IMR-90 (cell line): ENCODE measurements at places on chromosomes 6 and 20. TPM values are rescaled to one million over a fixed set of nuclear protein-coding genes. Genes with fewer than 3 reads are reported as not detected.

DNA sequence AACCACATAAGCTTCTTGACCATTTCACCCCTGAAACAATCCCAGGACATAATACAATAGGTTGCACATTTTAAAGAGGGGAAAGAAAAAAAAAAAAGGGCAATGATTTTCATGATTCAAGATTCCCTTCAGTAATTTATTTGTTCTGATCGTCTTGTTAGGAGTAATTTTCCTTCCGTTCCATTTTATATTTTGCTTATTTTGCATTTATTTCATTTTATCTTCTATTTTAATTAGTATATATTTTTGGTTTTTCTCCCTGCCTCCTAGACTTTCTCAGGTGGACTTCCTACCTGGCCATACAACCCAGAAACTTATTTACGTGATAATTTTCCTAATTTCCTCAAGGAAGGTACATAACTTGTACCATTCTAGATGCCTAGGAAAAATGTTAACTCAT lies 32.6 kb downstream of the FBXO5 start:
- DNase-seq, result no peak

- DNase-seq, result no peak
Measured at GRCh38 chr20:57930351-57930750, 220.5 kb upstream of the PMEPA1 start.

DNA sequence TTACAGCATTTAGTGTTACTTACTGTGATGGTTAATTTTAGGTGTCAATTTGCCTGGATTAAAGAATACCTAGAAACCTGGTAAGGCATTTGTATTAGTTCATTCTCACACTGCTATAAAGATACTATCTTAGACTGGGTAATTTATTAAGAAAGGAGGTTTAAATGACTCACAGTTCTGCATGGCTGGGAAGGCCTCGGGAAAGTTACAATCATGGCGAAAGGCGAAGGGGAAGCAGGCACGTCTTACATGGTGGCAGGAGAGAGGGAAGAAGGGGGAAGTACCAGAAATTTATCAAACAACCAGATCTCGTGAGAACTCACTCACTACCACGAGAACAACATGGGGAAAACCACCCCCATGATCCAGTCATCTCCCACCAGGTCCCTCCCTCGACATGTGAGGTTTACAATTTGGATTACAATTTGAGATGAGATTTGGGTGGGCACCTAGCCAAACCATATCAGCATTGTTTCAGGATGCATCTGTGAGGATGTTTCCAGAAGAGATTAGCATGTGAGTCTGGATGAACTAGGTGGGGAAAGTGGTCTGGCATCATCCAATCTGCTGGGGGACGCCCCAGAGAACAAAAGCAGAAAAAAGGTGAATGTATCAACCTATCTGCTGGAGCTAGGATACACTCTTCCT lies 76.8 kb downstream of the MKKS start:
- DNase-seq, result no peak

GRCh38 chr6:20474874-20475542 lies 59.2 kb upstream of the CDKAL1 start:
- no peak for DNase-seq

- no peak for DNase-seq
Measured at GRCh38 chr20:48502758-48503157, 325.0 kb downstream of the PREX1 start.

- DNase-seq, result no peak
Measured at GRCh38 chr6:147226163-147226724, 22.0 kb downstream of the STXBP5 start.

DNA sequence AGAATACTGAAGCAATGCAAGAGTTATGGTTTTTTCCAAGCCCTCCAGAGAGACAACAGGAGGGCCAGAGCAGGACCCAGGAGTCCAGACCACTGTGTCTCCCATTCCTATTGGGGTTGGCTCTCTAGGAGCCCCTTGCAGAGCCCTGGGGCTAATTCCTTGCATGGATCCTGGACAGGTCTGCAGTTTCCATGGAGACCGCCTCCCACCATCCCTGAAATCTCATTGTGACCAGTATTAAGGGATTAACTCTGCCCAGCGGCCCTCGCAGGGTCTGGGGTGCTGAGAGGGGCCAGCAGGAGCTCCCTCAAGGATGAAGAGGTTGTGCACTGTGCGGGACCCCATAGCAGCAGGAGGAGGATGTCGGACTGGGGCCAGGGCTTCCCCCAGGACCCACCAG lies 34.8 kb downstream of the HNF4A start:
- no peak for DNase-seq

GRCh38 chr6:3773678-3774298 lies 22.3 kb upstream of the PXDC1 start:
- no peak for DNase-seq

DNA sequence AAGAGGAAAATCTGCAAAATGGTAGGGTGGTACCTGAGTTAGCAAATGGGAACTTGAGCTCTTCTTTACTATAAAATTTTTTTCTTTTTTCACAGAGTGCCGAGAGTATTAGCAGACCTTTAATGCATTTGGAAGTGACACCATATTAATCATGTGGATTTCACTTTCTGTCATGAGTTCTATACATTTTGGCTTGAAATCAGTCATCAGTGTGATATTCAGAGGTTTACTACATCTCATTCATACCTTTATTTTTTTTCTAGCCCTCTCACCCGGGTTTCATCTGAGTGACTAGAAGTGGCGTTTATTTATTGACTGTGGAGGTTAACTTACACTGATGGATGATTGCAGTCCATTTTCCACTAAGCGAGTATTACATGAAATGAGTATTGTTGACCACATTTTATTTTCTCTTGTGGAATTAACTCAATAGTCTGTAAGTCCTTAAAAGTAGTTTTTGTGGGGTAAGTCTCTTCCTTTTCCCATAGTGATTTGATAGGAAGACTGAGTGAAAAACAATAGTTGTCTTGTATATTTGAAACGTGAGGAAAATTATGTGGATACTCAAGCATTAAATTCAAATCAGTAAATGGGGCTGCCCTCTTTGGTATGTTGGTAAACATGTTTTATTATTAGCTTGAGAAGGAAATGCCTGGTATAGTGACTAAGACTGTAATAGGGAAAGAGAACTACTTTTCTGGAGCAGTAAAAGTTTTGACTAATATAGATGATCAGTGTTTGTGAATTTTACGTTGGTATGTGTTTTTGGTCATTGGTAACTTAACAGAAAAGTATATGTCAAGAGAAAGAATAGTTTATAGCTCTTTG lies 55.5 kb downstream of the JARID2 start:
- no peak for DNase-seq

- DNase-seq, result no peak
Measured at GRCh38 chr6:33151050-33151449, 41.2 kb downstream of the COL11A2 start.

- no peak for DNase-seq
Measured at GRCh38 chr20:61797971-61798411, 267.7 kb downstream of the TAF4 start.

- peak; percentile 69 for DNase-seq
Measured at GRCh38 chr6:26097268-26097875, 10.1 kb downstream of the HFE start.

GRCh38 chr20:19589787-19590362 lies 168.2 kb upstream of the RIN2 start:
- DNase-seq, result no peak

DNA sequence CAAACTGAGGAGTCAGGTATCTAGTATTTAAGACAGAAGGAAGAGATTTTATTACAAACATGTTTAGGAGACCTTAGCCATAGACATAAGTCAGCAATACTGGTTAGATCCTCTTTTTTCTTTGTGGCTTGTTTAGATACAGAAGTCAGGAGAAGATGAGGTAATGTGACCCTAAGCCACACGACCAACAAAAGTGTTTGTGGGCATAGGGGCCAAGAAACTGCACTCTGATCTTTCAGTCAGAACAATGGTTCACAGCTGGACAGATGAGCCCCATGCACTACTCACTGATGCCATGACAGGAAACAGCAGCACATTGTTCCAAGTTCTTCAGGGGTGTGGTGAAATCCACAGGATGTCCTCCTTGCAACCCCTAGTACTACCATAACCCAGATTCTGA lies 238.5 kb upstream of the RAB32 start:
- DNase-seq, result no peak

DNA sequence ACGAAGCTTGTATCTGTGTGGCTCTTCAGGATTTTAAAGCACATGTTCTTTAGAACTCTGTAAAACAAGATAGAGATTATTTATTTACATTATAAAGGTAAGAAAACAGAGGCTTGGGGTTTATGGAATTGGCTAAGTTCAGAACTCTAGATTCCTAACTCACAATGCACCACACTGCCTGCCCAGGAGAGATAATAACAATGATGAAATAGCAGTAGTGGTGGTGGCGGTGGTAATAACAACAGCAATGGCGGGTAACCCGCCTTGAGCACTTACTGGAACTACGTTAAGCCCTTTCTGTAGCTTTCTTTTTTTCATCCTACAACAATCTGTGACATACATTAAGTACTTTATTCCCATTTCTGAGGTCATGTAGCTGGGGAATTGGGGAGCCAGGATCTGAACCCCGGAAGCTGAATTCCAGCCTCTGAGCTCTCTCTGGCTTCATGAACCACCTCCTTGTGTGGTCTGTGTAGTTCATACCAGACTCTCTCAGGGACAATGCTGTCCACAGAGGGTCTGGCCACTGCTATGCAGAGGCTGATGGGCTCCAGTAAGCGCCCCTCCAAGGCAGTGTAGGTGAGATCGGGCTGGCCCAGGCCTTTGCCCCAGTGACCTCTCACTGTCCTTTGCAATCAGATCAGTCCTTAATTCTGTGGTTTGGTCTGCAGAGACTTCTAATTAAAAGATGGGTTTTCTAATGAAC lies 260.9 kb downstream of the SLC24A3 start:
- no peak for DNase-seq

GRCh38 chr6:43575105-43575771 lies 600 bp downstream of the XPO5 start:
- DNase-seq, result peak; percentile 9

GRCh38 chr6:3811191-3811590 lies 38.0 kb upstream of the FAM50B start:
- no peak for DNase-seq

DNA sequence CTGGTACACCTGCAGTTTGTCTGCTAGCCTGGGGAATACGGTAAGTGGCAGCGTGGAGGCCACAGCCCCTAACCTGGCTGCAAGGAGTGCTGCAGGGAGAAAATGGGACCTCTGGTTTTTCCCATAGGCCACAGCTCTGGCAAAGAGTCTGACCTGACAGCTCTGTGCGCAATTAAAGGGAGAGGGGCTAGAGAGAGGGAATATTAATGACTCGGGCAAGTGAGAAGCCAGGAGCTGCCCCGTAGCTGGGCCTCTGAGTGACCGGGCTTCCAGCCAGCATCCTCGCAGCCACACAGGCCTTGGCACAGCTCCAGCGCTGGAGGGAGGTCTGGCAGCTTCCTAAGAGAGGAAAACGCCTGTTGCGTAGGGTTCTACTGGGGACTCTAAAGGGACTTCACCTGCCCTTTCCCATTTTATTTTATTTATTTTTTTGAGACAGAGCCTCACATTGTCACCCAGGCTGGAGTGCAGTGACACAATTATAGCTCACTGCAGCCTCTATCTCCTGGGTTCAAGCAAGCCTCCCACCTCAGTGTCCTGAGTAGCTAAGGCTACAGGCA lies 18.2 kb upstream of the OCSTAMP start:
- DNase-seq, result peak; percentile 72

DNA sequence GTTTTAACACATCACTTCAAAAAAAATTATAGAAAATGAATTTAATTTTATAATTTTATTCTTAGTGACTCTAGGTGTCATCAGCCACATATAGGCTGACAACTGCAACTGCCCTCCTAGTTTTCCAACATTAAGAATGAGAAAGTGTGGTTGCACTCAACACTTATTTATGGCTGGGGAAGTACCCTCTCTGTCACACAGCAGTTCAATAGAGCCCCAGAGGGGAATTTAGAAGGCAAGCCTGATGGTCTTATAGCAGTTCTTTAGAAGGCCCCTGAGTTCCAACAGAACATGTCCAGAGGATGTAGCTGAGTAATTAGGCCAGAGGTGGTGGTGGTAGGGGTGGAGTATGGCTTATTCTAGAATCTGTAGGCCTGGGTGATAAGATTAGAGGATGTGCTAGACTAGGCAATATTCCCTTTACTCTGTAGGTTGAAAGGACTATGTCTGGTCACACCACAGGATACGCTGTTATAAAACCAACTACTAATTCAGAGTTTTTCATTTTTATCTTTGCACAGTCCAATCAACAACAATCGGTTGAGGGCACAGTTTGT lies 226.5 kb upstream of the CITED2 start:
- DNase-seq, result no peak

DNA sequence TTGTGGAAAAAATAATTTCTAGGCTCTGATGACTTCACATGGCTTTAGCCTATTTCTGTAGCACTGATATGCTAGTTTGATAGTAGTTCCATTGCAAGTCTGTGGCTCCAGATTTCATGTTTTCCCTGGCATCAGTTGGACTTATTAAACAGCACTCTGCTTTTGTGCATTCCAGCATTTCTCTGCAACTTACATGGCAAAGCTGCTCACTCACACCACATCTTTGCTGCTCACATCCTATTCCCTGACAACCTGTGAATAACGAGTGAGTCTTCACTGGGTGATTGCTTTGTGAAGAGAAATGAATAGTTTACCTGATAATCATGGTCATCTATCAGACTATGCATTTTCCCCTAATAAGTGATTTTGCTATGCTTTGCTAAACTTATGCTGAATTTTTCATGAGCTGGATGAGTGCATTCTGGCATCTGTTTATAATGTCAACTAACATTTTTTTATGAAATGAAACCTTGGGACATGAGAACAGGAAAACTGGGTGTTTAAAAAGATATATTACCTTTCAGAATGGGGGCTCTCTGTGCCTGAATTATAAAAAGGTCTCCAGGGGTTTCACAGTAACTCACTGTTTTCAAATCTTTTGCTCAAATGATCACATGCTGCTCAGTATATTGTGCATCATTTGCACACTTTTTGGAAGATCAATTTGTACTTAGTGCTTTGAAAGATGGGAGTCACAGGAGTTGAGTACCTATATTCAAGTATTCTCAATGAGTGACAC lies 301.8 kb downstream of the TBC1D32 start:
- no peak for DNase-seq

The ACAT2 gene
- 45.2 and 50.3 TPM in 2 replicates for total RNA-seq

The PREX1 gene
- total RNA-seq, result 0.56 and 0.72 TPM in 2 replicates

The FNDC1 gene
- not detected in 2 replicates for total RNA-seq

The TMEM74B gene
- total RNA-seq, result not detected in 2 replicates

The SLC17A3 gene
- total RNA-seq, result not detected in 2 replicates

The IPCEF1 gene
- under 0.01 TPM in 2 replicates for total RNA-seq

The CYP39A1 gene
- under 0.01 TPM in 1 of 2 replicates, not detected in the other for total RNA-seq
